ENCODE measurements at places on chromosomes 16 and 17.

DNA sequence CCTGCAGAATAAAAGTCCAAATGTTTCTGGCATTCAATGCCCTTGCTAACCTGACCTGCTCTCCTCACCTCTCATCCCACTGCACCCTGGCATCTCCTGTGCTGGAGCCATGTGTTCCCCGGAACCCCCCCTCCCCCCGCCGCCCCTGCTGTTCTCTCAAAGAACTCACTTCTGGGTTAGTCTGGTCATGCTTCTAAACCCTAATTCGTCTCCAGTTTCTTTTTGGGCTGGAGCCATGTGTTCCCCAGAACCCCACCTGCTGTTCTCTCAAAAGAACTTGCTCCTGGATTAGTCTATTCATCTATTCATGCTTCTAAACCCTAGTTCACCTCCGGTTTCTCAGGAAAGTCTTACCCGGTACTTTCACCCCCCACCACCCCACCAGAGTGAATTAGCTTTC is 808 bp upstream of the ALOX15 start:
- DNase-seq: no peak

GRCh38 chr17:38602956-38603785 is 2.6 kb downstream of the SRCIN1 start:
- DNase-seq: no peak

DNA sequence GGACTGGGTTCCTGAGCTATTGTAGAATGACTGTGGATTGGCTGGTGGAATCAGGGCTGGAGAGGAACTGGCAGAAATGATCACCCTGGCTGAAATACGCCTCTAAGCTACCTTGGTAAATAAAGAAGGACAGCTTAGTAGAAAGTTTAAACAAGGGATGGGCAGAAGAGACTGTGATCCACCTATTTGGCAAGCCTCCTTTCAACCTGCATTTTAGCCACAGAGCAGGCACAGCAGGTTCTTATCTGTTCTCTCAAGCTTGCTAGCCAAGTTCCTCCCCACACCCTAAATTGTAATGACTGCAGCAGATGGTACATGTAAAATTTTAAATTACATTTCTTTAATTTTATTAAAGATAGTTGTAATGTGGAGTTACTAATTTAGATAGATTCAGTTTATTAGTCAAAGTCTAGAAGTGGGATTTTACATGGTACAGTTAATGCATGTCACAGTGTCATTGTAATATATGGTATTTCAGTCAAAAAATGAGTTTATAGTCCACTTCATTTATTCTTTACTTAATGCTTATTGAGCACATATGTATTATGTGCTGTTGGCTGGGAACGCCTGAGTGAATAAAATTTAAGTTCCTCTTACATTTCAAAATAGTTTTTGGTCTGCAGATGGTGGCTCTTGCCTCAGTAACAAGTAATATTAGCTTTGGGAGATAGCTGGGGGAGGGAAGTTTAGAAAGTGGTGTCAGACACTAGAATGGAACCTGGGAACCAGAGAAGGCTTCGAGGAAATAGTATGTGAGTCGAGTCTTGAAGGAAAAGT is 11.2 kb downstream of the EPN2 start:
- DNase-seq: no peak

GRCh38 chr17:48011405-48012150 is 26.0 kb downstream of the COPZ2 start:
- peak; percentile 40 for DNase-seq

DNA sequence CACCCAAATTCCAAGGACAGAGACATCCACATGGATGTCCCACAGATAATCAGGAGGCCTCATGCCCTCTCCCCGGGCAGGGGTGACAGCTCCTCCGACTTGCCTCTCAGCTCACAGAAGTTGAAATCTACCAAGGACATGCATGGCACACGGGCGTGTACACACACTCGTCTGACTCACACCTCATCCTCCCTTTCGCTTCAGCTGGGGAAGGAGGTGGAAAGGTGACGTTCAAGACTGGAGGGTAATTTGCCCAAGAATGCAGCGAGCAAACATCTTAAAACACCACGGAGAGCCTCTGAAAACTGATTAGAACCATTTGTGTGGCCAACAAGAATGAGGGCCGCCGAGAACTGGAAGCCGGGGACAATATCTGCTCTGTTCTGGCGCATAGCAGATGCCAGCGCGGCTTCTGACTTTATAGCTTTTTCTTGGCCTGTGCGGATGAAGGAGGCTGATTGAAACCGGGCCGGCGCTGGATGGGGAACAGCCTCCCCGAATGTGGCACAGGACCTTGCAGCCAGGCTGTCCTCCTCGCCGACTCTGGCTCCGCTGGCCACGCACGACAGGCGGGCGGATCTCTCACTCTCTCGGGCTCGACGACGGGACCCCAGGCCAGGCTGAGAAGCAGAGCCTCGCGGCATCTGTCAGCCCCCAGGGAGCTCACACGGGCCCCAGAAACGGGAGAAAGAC is 100.9 kb downstream of the C16orf95 start:
- DNase-seq: no peak

DNA sequence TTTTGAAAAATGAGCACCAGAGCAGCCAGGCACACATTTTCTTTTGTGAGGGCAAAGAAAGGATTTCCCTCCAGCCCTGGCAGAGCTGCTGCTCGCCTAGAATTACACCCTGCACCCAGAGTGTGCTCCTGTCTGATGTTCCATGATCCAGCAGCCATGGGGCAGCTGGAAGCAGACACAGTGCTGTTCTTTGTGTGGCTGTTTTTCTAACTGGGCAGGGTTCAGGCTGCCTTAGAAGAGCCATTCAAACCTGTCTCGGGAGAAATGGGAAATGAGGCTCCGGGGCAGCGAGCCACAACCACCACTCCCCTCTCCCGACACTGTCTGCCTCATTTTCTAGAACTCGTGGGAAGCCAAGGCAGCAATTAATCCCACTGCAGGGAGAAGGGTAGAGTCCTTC is 28.9 kb downstream of the LITAF start:
- DNase-seq: no peak

- no peak for DNase-seq
Observed at GRCh38 chr16:71626858-71627213, 852 bp downstream of the MARVELD3 start.

- no peak for DNase-seq
Observed at GRCh38 chr17:45869676-45870341, 24.5 kb upstream of the MAPT start.

DNA sequence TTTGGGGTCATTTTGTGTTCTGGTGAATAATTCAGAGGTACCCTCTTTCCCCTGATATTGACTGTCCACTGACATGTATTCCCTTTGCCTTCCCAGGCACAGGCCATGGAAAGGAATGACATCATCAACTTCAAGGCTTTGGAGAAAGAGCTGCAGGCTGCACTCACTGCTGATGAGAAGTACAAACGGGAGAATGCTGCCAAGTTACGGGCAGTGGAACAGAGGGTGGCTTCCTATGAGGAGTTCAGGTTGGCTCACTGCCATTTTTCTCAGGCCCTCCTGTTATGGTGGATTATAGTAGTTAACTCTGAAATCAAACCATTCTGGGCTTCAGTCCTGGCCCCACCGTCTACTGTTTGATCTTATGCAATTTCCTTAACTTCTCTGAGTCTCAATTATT is 1.6 kb upstream of the EFTUD2 start:
- DNase-seq: no peak

DNA sequence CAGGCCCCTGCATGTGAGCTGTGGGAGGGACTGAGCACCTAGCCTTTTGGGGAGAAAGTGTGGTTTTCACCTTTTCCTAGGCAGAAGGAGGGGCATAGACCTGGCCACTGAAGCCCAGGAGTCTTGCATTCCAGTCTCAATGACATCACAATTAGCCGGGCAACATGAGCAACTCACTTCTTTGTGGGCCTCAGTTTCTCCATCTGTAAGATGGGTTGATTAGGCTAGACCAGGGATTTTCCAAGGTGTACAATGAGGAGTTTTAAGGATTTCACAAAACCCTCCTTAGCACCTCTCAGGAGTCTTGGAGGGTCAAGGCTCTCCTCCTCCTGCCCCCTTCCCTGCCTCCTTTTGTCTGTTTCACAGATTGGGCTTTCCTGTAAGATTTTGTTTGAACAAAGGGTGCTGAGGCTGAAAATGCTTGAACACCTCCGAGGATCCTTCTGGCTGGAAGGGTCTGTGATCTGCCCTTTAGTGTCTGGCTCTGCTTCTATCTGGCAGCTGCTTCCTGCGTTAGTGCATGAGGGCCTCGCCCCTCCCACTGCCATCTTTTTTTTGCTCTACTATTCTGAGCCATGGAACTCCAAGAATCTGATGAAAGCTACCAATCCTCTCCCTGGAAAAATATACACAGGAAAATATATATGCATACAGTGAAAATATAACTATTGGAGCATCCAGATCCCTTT is 52.4 kb upstream of the ETV4 start:
- DNase-seq: no peak

- DNase-seq: no peak
Observed at GRCh38 chr16:4200781-4201137, 41.1 kb downstream of the SRL start.

DNA sequence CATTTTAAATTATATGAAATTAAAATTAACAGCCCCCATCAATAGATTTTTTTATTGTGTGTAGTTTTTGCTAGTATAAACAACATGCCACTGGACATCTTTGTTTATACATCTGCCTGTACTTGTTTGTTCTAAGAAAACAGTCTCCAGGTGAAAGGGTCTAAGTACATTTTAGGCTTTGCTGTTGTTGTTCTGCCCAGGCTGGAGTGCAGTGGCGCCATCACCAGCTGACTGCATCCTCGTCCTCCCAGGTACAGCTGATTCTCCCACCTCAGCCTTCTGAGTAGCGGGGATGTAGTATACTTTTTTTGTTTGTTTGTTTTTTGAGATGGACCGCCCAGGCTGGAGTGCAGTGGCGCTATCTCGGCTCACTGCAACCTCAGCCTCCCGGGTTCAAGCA is 25.5 kb downstream of the C17orf58 start:
- no peak for DNase-seq

GRCh38 chr17:58920773-58921172 is 165.1 kb downstream of the PPM1E start:
- DNase-seq: peak; percentile 37

- DNase-seq: no peak
Observed at GRCh38 chr16:74951206-74951605, 33.7 kb downstream of the WDR59 start.

DNA sequence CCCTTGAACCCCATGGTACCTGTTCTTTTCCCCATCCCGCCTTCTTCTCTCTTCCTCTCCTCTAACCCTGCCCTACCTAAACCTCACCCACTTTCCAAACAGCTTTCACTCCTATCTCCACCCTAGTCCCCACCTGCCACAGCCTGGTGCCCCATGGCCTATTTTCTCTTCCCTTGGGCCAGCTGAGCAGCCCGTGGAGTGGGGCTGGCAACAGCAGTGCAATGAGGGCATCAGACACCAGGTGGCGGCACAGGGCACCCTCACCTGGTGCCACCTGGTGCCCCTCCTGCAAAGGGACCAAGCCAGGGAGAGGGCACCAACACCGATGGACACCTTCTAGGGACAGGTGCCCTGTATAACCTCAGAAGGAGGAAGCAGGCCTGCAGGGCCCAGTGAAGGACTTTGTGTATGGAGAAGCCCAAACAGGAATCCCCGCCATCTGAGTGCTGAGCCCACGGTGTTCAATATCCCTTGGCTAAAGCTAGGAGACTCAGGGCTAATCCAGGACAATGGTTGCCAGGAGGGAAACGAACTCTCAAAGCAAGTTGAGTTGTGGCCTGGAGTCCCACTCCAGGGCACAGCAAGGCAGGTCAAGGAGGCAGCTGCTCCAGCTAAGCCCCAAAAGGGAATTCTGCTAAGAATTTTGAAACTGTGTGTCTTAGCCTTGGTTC is 4.0 kb upstream of the ABCC3 start:
- DNase-seq: peak; percentile 52

GRCh38 chr17:75845933-75846691 is 1.9 kb upstream of the UNC13D start:
- no peak for DNase-seq

GRCh38 chr16:65099607-65100006 is 22.3 kb downstream of the CDH11 start:
- DNase-seq: no peak

- DNase-seq: no peak
Observed at GRCh38 chr17:65115839-65116238, 21.3 kb upstream of the RGS9 start.

- DNase-seq: no peak
Observed at GRCh38 chr16:794853-795466, 5.6 kb downstream of the GNG13 start.

DNA sequence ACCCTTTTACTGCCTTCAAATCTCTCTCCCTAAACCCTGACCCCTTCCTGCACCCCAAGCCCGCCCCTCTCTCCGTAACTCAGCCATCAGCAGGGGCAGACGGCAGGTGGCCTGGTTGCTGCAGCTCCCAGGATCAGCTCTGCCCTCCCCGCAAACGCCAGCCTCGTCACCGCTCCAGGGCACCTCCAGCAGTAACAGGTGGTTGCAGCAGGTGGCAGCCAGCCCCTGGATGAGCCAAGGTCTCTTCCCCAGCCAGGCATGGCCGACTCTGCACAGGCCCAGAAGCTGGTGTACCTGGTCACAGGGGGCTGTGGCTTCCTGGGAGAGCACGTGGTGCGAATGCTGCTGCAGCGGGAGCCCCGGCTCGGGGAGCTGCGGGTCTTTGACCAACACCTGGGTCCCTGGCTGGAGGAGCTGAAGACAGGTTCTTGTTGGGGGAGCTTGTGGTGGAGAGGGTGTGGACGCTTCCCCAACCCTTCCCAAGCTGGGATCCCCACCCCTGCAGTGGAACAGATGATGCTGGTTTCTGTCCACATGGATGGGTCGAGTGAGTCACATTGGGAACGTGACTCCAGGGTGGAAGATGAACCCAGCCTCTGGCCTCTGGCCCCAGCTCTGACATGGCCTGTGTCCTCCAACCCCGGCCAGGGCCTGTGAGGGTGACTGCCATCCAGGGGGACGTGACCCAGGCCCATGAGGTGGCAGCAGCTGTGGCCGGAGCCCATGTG is 558 bp downstream of the HSD3B7 start:
- DNase-seq: no peak

DNA sequence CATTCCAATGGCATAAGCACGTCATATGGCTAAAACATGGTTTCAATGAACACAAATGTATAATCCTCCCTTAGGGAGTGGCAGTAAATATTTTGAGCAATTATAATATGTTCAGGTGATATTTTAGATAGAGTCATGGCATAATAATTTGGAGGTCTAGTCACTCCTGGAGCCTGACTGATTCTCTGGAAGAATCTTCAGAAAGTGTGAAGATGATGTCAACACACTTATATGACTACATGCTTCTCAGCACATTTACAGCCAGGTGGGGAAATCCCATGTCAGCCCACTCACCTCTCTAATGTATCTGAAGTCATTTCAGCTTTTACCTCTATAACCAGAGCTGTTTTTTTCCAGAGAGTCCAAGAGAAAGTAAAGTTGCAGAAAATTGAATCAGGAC is 474.8 kb downstream of the SHISA9 start:
- no peak for DNase-seq

DNA sequence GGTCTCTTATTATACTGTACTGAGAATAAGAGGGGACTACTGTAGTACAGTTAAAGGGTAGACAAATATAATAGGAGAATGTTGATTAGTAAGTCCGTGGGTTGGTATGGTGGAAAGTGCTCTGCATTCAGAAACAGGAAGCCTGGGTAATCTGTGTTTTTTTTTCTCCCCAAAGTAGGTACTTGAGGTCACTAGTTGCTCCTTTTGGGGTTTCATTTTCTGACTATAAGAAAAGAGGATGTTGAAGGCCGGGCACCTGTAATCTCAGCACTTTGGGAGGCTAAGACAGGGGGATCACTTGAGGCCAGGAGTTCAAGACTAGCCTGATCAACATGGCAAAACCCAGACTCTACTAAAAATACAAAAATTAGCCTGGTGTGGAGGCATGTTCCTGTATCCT is 42.0 kb upstream of the MMD start:
- peak; percentile 85 for DNase-seq
